Stomach (tissue), 19 donors: ENCODE measurements at places on chromosomes 2 and 18.
A peak's percentile ranks its signal among the peaks of the same experiment; 100 is the strongest.

DNA sequence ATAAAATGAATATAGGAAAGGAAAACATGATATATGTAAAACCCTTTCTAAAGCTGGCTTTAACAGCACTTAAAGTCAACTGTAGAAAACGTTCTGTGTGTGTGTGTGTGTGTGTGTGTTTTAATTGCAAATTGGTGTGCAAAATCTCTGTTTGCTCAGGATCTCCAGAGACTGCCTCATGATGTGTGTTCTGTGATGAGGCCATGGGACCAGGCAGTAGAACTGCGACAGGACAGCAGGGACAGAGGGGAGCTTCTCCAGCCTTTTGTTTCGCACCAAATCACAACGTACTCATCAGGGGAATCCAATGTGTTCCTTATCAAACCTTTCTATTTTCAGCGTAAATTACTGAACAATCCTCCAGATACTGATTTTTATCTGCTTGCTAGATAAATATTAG lies 66.7 kb downstream of the NXPH2 start:
- DNase-seq: no peak

GRCh38 chr2:69618362-69618761 lies 25.2 kb downstream of the AAK1 start:
- no peak for DNase-seq

DNA sequence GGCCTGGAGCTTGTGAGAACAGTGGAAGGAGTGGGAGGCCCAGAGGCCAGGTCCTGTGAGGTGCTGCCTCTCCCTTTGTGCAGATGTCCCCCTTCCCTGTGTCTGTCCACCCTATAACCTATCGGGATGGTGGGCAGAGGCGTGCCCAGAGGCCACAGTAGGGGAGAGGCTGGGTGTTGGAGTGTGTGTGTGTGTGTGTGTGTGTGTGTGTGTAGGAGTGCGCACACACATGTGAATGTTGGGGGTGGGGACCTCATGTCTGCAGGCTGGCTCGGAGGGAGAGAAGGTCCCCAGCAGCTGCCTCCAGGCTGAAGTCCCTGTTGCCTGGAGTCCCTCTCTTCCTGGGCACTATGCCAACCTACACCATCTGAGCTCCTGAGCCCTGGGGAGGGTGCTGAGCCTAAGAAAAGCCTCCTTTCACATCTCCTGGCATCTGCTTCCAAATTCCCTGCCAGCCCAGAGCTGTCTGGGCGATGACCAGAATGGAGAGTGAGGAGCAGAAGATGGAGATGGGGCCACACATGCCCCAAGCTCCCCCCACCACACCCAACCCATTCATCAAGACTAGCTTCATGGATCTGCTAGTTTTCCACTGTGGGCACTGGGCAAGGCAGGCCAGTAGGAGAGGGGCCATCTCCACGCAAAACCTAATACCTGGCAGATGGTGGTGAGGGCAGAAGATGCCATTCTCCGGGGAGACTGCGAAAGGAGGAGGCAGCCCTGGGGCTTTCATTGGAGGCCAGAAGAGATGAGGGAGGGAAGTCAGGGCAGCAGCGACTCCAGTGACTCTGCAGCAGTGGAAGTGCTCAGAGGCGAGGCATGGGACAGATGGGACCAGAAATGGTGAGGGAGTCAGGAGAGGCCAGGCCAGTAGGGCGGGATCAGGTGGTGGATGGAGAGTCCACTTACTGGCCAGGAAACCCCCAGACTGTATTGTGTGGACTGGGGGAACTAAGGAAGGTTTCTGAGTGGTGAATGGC lies 20.3 kb downstream of the KCNK3 start:
- DNase-seq: peak; percentile 82

DNA sequence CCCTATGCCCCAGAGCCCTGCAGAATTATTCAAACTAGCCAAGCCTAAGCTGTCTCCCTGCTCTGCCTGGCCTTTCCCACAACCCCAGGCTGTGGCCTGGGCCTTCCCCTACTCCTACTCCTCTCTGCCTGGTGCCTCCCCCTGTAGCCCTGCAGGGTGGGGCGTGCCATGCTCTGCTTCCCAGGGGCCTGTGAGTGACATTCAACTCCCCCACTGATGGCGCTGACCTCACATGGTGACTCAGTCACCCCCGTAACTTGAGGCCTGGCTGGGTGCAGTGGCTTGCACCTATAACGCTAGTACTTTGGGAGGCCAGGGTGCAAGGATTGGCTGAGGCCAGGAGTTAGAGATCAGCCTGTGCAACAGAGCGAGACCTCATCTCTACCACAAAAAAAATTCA lies 60.6 kb downstream of the KIF1A start:
- DNase-seq: no peak

DNA sequence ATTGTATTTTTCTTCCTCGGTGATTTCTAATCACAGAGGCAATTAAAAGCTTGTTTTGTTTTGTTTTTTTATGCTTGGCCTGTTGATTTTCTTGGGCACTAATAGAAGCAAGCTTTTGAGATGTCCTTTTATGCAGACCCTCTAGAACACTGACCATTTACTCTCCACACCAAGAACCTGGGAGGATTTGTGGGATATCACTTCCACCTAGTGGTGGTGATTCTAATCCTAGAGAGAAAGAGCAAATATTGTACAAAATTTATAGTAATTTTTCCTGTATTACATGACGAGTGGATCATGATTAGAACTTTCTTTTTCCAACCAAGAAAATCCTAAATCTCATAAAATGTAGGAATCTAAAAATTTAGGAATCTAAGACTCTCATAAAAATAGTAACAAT lies 23.4 kb downstream of the NEMP2 start:
- DNase-seq: no peak

DNA sequence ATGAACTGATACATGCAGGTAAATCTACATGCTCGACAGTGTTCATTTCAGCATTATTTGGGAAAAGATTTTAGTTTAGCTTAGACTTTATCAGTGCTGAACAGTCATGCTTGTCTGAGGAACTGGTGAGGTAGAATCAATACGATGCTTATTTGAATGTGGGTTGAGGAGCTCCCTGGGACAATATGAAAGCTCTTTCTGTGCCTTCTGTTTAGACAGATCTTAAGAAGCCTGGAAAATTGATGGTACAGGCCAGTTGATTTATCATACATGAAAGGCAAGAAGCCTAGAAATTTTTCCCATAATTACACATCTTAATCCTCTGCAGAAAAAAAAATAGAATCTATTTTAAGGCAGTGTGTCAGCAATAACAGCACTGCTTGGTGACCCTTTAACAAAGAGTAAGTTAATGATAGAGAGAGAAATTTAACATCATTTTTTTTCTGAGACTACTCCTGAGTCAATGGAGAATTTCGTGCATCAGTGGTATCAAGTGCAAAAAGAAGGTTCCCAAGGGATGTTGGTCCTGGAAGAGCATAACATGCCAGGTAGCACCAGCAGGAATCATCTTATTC lies 252.2 kb upstream of the CDH20 start:
- DNase-seq: no peak

DNA sequence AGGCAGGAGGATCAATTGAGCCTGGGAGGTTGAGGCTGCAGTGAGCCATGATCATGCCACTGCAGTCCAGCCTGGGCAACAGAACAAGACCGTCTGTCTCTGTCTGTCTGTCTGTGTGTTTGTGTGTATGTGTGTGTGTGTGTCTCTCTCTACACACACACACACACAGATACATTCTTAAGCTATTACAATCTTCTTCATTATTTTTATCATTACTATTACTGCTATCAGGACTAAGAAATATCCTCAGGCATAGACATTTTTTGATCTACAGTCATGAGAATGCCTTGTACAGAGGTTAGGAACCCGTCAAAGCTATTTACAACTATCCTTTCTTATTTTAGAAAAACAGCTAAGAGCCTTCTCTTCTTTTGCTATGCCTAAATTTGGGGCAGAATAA lies 207.4 kb downstream of the NEDD4L start:
- DNase-seq: no peak

- no peak for DNase-seq
These were observed 161.4 kb upstream of the GYPC start for GRCh38 chr2:126494593-126494992.

DNA sequence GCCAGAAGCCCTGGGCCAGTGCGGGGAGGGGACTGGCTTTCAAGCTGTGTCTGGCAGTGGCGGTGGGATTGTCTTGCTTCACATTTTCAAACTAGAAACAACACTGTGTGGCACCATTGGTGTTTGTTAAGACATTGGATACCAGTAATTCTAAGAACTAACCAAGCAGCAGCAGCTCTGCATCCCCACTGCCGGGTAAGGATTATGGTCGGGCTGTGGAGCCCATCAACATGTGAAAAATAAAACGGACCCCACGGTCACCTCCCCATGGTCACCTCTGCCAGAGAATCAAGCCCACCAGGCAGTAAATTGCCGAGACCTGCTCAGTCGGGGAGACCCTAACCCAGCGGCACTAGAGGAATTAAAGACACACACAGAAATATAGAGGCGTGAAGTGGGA lies 65.3 kb downstream of the C18orf63 start:
- no peak for DNase-seq

DNA sequence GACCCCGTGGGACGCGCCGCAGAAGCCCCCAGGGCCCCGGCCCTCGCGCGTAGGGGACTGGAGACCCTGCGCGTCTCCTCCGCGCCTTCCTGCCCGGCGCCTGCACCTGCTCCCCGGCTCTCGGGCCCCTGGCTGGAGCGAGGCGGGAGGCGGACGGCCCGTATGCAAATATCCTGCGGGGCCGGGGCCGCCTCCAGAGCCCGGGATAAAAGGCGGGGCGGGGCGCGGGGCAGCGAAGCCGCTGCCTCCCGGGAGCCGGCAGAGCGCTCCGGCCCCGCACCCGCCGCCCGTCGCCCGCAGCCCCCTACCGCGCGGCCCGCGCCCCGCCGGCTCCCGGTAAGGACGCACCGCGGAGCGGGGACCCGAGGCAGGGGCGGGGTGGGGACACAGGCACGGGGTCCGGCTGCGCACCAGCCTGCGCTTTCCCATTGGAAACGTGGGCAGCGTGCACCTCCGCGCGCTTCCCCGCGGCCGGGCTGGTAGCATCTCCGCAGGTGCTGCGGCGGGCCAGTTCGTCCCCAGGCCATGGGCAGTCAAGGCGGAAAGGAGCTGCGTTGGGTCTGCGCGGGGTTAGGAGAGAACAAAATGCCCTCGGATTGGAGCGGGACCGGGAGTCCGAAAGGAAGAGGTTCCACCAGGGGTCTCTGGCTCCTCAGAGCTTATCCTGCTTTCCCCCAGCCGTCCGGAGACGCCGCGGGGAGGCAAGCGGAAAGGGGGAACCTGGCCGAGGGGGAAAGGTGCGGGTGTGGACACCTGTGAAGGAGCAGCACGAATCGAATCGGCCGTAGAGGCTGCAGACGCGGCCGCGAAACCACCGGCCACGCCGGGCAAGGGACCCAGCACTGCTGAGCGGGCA lies at the start of gene ATP6V1C2:
TSS of gene ATP6V1C2 (plus strand) at position 235 of the 856 bp plus-strand sequence. CDS start 1,220 bp downstream, outside the sequence.
- peak; percentile 80 for DNase-seq
